Tibial artery (tissue), 4 donors: ENCODE measurements at places on chromosomes 12 and 14.

DNA sequence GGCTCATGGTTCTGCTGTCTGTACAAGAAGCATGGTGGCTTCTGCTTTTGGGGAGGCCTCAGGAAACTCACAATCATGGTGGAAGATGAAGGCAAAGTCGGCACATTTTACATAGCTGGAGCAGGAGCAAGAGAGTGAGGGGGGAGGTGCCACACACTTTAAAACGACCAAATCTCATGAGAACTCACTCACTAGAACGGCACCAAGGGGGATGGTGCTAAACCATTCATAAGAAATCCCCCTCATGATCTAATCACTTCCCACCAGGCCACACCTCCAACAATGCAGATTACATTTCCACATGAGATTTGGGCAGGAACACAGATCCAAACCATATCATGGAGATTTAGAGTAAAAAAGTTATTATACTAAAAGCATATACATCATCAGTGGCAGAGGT, 13.6 kb upstream of the LEMD3 start:
- DNase-seq, result no peak

DNA sequence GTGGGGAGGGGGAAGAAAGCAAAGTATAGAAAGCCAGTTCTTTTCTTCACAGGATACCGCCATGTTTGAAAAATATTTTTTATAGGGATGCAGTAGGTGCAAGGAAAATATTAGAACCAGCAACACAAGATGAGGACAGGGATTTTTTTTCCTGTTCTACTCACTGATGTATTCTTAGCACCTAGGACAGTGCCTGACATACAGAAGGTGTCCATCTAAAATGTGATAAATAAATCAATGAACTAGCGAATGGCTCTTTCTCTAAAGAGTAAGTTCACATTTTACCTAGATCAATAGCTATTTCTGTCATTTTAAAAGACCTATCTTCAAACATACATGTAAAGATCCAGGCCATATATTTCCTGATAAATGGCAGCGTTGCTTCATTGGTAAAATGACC, 18.8 kb downstream of the EGLN3 start:
- no peak for DNase-seq

DNA sequence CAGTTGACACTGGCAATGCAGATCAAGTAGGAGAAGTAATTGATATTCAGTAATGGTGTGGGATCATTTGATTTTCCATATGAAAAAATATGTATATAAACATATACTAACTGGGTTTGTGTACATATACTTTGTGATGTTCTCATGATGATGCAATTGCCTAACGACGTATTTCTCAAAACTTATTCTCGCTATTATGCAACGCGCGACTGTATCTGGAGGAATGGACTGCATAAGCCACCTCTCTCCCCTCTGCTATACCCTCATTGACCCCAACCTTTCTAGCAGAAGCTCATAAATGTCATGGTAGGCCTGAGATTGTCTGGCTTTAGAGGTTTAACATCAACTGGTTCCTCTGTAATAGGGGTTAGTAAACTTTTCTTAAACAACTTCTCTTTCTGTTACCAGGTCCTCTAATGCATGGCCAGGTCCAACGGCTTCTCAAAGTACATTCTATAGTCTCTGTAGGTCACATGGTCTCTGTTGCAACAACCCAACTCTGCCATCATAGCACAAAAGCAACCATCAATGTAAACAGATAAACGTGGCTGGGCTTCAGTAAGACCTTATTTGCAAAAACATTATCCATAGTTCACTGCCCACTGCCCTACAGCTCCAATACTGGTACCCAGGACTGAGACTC, 59.3 kb downstream of the FOXN3 start:
- DNase-seq, result no peak

DNA sequence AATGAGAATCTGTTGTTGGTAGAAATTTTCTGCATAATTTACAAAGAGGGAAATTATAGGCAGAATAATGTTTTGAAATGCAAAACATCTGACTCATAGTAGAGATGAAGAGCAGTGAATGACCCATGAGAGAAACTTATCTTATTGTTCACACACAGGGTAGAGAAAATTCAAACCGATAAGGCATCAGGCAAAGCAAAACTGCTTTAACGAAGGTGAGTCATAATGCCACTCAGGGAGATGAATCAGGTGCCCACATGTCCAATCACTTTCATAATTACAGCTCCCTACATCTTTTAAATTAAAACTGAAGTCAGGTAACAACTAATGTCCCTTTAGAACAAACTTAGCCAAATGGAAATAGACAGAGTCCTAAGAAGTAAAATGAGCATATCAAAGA, 265.6 kb upstream of the GARIN6 start:
- DNase-seq, result no peak

DNA sequence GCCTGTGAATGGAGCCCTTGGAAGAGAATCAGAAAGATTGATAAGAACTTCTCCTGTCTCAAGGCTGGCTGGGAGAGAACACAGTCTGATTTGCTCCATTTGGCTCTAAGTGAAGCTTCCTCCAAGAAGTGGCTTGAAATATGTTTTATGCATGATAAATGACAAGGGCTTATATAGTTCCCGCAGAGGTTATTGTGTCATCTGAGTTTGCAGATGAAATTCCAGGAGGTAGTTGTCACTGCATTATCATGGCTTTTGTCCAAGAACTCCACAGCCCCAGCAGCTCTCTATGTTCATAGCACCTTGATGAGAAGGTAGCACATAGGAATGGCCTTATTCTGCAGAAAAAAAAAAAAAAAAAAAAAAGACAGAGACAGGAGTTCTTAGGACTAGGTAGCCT, 108.5 kb downstream of the DACT1 start:
- DNase-seq, result no peak

GRCh38 chr14:88255798-88256197, 67.3 kb downstream of the KCNK10 start:
- DNase-seq, result no peak

GRCh38 chr12:67475725-67476124, 172.8 kb upstream of the DYRK2 start:
- DNase-seq, result no peak

- peak; percentile 53 for DNase-seq
Observed at GRCh38 chr14:94517641-94518257, 8.5 kb upstream of the SERPINA12 start.

DNA sequence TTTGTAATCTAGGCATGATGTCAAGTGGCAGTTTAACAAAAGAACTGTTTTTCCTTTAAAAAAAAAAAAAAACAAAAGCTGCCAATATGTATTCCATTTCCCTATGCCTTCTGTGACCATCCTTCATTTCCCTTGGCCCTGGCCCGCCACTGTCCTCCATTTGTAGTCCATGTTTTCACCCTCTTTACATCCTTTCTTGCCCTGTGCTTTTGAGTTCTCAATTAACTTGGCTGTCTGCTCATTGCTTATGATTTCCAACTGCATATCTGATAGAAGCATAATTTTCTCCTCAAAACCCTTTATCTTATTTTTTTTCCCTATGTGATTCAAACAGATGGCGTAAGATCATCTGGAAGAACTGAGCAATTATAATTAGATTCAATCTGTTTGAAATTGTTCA, 297.5 kb downstream of the NAV3 start:
- DNase-seq, result no peak
